ENCODE measurements at places on chromosomes 6 and 20.

- DNase-seq, result no peak
Measured at GRCh38 chr6:165231581-165232561, 77.5 kb downstream of the C6orf118 start.

DNA sequence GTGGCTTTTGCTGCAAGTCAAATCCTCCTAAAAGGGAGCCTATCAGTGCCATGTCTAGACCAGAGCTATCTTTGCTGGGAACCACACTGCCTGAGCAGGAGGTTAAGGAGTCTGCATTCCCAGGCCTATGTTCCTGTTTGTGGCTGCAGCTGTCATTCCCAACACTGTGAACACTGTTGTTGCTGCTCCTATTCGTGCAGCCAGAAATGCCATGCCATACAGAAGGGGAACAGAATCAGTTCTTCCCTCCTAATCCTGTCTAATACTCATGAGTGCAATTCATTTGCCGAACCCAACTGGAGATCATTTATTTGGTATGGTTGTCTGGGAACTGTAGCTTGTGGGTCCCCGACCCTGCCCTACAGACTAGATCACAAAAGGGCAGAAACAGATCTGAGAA lies 406.5 kb upstream of the GJE1 start:
- DNase-seq, result no peak

- DNase-seq, result no peak
Measured at GRCh38 chr6:18021166-18021850, 33.9 kb upstream of the KIF13A start.

GRCh38 chr6:41630946-41631345 lies 7.3 kb upstream of the MDFI start:
- no peak for DNase-seq

GRCh38 chr6:40350747-40351217 lies 236.4 kb downstream of the LRFN2 start:
- no peak for DNase-seq

DNA sequence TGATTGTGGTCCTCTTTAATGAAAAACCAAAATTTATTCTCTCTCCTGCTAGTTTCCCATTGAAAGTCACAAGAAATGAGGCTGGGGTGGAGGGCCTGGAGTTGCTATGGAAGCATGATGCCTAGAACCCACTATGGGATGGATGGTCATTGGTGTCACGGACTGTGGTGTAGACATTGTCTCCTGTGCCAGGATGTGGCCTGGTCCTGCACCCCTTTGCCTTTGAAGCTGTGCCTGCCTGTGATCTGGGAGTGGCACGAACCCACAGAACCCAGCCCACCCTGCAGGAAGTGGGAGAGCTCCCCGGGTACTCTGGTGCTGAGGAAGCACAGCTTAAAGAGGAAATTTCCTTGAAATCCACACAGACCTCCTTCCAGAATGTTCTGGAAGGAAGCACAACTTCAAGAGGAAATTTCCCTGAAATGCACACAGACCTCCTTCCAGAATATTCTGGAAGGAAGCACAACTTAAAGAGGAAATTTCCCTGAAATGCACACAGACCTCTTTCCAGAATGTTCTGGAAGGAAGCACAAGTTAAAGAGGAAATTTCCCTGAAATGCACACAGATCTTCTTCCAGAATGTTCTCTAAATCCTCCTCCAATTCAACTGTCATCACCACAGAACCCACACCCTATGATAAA lies 105.6 kb downstream of the CDH26 start:
- DNase-seq, result no peak

GRCh38 chr20:4513720-4514119 lies 208.0 kb upstream of the PRND start:
- no peak for DNase-seq

GRCh38 chr6:64146876-64147275 lies 511.3 kb downstream of the PHF3 start:
- no peak for DNase-seq

DNA sequence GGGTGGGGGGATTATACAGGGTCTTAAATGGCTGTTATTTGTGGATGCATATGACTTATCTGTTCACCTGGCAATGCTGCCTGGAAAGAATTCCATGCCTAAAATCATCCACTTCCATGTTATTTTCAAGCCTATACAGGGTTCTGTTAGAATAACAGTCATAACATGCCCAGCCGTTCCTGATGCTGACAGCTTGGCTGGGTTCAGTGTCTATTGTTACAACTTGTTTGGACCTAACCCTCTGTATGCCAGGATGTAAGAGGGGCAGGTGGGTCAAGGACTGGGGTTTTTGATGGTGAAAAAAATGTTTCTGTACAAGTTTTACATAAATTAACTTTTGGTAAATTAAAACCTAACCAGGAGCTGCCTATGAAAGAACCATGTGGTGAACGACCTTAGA lies 79.8 kb downstream of the GINS1 start:
- DNase-seq, result no peak

DNA sequence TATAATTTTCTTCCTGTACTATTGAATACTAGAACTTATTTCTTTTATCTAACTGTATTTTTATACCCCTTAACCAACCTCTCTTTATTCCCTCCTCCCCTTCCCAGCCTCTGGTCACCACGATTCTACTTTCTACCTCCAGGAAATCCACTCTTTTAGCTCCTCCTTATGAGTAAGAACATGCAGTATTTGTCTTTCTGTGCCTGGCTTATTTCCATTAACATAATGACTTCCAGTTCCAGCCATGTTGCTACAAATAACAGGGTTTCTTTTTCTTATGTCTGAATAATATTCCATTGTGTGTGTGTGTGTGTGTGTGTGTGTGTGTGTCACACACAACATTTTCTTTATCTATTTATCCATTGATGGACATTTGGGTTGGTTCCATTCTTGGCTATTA lies 152.3 kb upstream of the OLIG3 start:
- DNase-seq, result no peak

- DNase-seq, result no peak
Measured at GRCh38 chr6:152188011-152188410, 380.5 kb downstream of the ESR1 start.

DNA sequence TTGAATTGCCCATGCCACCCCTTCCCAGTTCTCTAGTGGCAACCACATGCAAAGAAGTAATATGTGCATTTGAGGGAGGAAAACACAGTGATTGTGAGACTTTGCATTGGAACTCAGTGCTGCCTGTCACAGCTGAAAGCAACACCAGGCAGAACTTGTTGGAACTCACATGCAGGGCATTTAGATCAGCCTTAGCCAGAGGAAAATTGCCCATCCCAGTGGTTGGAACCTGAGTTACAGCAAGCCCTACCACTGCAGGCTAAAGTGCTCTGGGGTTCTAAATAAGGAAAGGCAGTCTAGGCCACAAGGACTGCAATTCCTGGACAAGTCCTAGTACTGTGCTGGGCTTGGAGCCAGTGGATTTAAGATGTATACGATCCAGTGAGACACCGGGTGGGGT lies 245.3 kb upstream of the UFL1 start:
- no peak for DNase-seq
